Sigmoid colon (tissue), 7 donors: ENCODE measurements at places on chromosomes 1 and 21. TPM values are rescaled to one million over a fixed set of nuclear protein-coding genes. Genes with fewer than 3 reads are reported as not detected.

DNA sequence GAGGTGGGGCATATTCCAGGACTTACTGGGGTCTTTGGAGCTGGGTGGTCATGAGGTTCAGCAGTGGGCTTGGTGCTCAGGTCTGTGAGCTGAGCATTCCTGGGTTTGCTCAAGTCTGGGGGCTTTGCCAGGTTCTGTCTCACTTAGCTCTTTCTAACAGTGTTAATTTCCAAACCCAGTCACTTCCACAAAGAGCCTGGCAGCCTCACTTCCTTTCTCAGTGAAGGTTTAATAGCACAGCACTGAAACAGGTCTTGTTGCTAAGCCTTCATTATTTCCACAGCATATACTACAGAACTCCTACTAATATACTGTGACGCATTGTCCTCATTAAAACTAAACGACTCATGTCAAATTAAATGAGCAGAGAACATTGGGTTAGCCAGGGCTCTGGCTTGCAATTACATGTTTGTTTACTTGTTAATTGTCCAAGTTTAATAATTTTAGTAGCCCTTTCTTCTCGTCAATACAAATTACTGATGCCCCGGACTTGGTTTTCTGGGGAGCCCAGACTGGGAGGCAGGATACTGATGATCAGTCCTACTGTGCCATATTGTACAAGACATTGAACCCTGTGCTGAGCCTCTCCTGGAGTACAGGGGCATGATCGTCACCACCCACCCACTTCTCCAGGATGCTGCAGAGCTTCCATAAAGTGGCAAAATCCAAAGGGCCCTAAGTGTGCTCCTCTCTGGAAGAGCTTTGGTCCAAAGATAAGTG, 170.7 kb downstream of the IER5 start:
- no peak for DNase-seq
- no peaks in the 10 kb centered on the region for H3K4me1 ChIP-seq
- H3K27ac ChIP-seq: no peak overlapping the region
- no peaks in the 10 kb centered on the region for H3K27me3 ChIP-seq
- H3K36me3 ChIP-seq: no peaks in the 10 kb centered on the region

DNA sequence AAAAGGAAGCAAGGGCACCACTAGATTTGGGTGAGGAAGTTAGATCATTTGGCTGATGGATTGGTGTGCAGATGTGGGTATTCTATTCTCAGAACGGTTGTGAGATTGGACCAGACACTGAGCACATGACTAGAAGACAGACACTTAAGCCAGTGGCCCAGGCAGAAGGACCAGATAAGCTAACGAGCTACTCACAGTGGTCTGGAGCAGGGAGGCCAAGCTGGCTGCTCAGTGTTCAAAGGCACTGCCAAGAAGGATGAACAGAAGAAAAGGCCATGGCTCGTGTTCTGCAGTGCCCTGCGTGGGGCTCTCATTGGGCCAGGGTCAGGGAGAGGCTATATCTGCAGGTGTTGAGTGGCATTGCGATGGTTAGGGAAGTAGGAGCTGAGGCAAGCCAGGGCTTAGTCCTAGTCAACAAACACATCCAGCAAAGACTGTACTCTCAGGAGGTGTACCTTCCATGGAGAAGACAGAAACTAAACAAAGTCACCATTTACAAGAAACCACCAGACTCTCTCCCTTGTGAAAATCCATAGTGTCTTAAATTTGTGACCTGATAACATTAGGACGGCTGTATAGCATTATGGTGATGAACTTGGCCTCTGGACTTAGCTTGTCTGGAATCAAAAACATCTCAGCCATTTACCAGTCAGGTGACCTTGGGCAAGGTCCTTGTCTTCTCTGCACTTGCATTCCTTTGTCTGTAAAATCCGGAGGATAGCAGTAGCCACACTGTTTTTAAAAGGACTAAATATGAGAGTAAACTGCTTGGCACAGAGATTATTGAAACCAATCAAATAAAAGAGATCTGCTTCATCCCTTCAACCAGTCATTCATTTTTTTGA, 274.5 kb downstream of the SIPA1L2 start:
- DNase-seq: no peak
- H3K27me3 ChIP-seq: no peaks in the 10 kb centered on the region
- no peaks in the 10 kb centered on the region for H3K4me1 ChIP-seq
- no peak overlapping the region for H3K27ac ChIP-seq
- no peaks in the 10 kb centered on the region for H3K36me3 ChIP-seq

- H3K4me1 ChIP-seq: no peaks in the 10 kb centered on the region
- no peaks in the 10 kb centered on the region for H3K27me3 ChIP-seq
- DNase-seq: no peak
- H3K36me3 ChIP-seq: no peaks in the 10 kb centered on the region
These were observed 32.8 kb downstream of the GJA4 start for GRCh38 chr1:34825455-34826091.

- H3K4me1 ChIP-seq: no peaks in the 10 kb centered on the region
- no peaks in the 10 kb centered on the region for H3K27me3 ChIP-seq
- no peak overlapping the region for H3K4me3 ChIP-seq
- DNase-seq: no peak
- no peaks in the 10 kb centered on the region for H3K36me3 ChIP-seq
- no peak overlapping the region for H3K27ac ChIP-seq
These were observed 163.0 kb downstream of the ZSCAN20 start for GRCh38 chr1:33635336-33636012.

- H3K27ac ChIP-seq: no peak overlapping the region
- H3K36me3 ChIP-seq: no peaks in the 10 kb centered on the region
- no peaks in the 10 kb centered on the region for H3K4me1 ChIP-seq
- H3K4me3 ChIP-seq: no peak overlapping the region
- no peak for DNase-seq
These were observed 480.6 kb downstream of the CAMTA1 start for GRCh38 chr1:7265771-7266371.

SHE gene
- 5.2 TPM for total RNA-seq

MTF1 gene
- 4.4 TPM for total RNA-seq

BEST4 gene
- not detected for total RNA-seq

PCSK9 gene
- total RNA-seq: not detected
